Testis (tissue), 5 donors: ENCODE measurements at places on chromosomes 5 and 9. TPM values are rescaled to one million over a fixed set of nuclear protein-coding genes. Genes with fewer than 3 reads are reported as not detected.

RFESD gene
- total RNA-seq, result 11.8 TPM

- no peak overlapping the region for H3K27ac ChIP-seq
- no peak overlapping the region for H3K4me3 ChIP-seq
- no peaks in the 10 kb centered on the region for H3K36me3 ChIP-seq
- H3K4me1 ChIP-seq, result no peaks in the 10 kb centered on the region
- no peak for DNase-seq
Observed at GRCh38 chr9:79924836-79925235, 353.1 kb downstream of the TLE4 start.

ADAM19 gene
- total RNA-seq, result 4.5 TPM

DNA sequence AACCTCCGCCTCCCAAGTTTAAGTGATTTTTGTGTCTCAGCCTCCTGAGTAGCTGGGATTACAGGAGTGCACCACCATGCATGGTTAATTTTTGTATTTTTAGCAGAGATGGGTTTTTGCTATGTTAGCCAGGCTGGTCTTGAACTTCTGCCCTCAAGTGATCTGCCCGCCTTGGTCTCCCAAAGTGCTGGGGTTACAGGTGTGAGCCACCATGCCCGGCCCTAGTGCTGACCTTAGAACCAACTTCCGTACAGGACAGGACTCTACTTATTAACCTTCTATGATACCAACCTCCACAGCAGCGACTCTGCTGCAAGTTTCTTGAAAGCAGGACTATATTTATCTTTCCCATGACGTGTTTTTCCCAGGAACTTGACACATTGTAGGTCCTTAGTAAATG is 176.9 kb downstream of the RGS3 start:
- DNase-seq, result no peak
- H3K4me3 ChIP-seq, result no peak overlapping the region
- H3K36me3 ChIP-seq, result no peaks in the 10 kb centered on the region
- H3K4me1 ChIP-seq, result no peaks in the 10 kb centered on the region
- H3K27ac ChIP-seq, result no peak overlapping the region

DNA sequence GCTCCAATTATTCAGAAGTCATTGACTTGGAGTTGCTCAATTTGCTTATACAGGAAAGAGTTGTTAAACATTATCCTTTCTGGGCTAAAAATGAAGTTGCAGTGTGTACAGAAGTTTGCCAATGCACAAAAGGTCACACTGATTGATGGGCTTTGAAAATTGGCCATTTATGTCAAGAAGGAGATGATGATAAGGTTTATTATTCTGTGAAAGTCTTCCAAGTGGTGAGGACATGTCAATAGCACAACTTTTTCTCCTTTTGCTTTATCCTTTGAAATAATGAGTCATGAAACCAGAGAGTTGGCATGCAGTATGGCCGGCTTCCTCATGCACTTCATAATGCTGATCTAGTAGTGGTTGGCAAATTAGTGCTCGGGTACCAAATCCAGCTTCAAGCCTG is 848.5 kb upstream of the WWC1 start:
- H3K27ac ChIP-seq, result no peak overlapping the region
- no peak overlapping the region for H3K4me3 ChIP-seq
- DNase-seq, result no peak
- no peaks in the 10 kb centered on the region for H3K27me3 ChIP-seq
- no peaks in the 10 kb centered on the region for H3K4me1 ChIP-seq
- H3K36me3 ChIP-seq, result no peaks in the 10 kb centered on the region

DNA sequence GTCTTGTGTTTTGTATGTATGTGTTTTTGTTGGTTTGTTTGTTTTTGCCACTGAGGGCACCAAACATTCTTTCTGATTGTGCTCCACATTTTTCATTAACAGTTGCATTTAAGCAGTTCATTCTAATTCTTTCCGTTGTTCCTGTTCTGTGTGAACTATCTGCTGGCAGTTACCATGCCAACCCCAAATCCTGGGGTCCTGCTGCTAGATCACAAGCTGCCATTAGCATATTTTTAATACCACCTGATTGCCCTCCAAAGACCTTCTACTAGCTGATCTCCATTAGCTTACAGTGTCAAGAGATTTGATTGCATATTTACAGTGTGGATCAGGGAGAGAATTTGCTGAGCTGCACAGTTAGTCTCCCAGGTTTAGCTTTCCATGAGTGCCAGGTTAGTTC is 40.6 kb upstream of the STARD4 start:
- H3K4me1 ChIP-seq, result peaks cover 8% of the 10 kb centered on the region
- H3K27me3 ChIP-seq, result no peaks in the 10 kb centered on the region
- no peak overlapping the region for H3K27ac ChIP-seq
- DNase-seq, result no peak
- no peaks in the 10 kb centered on the region for H3K36me3 ChIP-seq
